ENCODE measurements at places on chromosomes 2 and 18.

DNA sequence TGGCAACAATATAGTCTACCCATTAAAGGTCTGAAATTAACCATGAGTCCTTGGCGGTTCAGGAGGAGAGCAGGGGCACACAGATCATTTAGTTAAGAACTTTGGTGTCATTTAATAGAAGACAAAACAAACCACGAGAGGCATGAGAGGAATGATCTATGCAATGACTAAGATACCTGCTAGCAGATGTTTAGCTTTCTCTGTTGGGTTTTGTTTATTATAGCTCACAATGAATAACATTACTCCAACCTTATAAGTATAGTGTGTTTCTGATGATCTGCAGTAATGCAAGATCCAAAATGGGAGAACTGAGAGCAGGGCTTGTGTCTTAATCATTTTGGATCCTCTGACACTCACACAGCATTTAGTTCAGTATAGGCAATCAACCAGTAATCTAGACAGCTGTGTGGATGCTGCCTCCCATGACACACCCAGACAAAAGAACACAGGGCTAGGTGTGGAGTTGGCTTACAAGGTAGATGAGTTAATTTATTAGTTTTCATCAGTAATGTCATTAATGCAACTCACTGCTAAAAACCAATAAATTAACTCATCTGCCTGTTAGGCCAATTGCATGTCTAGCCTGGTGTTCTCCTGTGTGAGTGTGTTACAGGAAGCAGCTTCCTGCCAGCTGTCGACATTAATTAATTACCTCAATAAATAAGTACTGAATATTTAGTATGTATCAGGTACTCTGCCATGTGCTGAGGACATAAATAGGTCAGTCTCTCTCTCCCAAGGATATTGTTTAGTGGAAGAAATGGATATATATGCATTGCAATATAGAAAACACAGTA lies 92.3 kb downstream of the CLIP4 start:
- no peak for DNase-seq

DNA sequence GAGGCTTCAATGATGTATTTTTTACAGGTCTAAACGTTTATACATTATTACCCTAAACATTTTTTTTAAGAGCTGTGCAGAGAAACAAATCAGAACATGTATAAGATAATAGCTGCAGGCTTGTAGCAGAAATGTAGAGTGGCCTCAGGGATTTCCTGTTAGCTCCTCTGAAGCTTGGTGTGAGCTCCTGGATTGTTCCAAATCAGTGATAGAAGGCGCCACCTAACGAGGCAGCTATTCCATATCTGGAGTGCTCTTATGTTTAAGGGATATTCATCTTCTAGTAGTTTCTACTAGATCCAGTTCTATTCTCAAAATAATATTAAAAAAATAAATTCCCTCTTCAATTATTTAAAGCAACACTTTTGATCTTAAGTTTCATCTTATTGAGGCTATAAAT lies 93.1 kb downstream of the LRP1B start:
- DNase-seq = no peak

- no peak for DNase-seq
Observed at GRCh38 chr18:48296581-48296980, 112.6 kb downstream of the ZBTB7C start.

DNA sequence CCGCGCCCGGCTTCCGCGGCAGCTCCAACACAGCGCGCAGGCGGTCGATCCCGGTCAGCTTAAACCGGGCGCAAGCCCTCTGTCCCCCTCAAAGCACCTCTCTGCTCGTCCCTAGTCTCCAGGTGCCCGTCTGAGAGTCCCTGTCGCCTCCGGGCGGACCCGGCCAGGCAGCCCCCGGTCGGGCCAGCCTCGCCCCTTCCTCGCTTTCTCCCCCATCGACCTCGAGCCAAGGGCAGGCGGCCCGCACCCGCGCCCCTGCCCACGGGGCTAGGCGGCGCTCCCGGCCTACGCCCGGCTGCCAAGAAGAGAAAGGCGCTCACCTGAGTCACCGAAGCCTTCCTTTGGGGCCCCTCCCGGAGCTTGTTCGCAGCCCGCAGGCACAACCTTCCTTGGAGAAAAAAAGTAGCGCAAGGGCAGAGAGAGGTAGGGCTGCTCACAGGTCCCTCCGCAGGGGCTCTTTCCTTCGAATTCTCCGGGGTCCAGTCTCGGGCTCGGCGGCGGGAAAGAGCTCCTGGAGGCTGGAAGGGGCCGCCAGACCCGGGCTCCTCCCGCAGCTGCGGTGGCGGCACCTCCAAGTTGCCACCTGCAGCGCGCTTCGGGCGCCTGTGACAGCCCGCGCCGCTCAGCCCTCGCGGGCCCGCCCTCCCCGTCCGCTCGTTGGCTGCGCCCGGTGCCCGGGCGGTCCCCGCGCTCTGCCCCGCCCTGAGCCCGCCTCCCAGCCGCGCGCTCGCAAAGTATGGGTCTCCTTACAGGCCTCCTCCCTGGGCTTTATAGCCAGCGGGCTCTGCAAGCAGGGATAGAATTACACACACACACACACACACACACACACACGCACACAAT lies 86.5 kb upstream of the EPB41L3 start:
- DNase-seq = no peak

- no peak for DNase-seq
Observed at GRCh38 chr2:100976645-100977391, 25.3 kb upstream of the RPL31 start.

GRCh38 chr18:45270289-45270771 lies 344.9 kb upstream of the SLC14A2 start:
- no peak for DNase-seq

DNA sequence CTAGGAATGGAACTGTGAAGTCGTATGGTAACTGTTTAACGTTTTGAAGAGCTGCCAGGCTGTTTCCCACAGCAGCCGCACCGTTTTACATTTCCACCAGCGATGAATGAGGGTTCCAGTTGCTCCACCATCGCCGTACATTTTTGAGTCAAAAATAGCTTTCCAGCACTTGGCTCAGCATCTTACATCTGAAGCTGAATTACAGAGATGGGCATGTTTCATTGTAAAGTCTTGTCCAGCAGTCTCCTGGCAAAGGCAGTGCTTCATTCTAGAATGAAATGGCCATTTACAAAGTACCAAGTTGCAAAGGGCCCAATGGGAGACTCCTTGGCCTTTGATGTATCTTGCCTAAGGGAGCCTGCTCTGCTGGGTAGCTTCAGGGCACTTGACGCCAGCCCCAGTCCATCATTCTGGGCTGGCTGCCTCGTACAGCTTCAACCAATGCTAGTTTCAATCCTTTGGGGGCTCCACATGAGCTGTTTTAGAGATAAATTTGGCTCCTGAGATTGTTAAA lies 45.1 kb downstream of the ATIC start:
- DNase-seq = no peak

DNA sequence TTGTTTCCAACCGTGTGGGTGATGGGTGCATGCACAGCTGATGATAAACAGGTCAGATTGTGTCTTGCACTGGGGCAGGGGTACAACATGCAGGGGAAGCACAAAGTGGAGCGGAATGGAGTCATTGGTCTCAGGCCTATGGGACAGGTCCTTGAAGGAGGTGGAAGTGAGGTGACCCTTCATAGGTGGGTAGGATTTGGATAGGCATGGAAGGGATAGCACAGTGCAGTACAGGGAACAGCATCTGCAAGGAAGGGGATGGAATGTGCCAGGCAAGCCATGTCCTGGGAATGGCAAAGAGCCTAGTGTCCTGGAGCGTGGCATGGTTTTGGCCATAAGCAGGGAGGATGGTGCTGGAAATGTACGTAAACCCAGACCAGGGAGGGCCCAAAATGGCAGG lies 143.9 kb downstream of the CAPN13 start:
- no peak for DNase-seq

DNA sequence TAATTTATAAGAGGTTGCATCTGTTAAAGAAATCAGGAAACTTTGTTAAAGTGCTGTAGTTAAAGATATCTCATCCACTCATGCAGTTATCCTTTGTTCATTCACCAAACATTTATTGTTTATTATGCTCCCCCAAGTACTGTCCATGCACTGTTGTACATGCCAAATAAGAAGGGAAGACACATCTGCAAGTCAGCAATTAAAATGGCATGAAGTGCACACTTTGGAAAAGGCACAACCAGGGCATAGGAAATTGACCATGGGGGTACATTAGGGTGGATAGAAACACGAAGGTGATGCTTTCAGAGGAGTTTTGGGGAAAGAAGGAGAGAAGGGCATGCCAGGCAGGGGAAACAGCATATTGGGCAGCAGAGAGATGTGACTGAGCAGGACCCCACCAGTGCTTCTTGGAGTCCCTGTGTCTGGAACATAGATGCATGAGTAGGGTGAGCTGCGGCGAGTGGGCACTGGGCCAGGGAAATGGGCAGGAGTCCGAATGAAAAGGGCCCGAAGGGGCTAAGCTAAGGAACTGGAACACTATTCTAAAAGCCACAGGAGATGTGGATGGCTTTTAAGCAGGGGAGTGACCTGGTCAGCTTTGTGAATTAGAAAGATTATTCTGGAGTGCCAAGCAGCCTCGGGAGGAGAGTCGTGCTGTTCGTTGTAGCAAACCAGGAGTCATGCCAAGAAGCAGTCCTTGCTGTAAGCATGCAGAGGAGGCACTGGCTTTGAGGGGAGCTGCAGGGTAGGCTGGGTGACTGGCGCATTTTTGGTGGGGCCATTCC lies 316.3 kb downstream of the AGPS start:
- no peak for DNase-seq

GRCh38 chr2:28594332-28595108 lies 98.7 kb downstream of the PLB1 start:
- peak; percentile 88 for DNase-seq

All from SW 1271 (cell line).